Aorta (tissue), 5 donors: ENCODE measurements at places on chromosomes 6 and 20. TPM values are rescaled to one million over a fixed set of nuclear protein-coding genes. Genes with fewer than 3 reads are reported as not detected.

DNA sequence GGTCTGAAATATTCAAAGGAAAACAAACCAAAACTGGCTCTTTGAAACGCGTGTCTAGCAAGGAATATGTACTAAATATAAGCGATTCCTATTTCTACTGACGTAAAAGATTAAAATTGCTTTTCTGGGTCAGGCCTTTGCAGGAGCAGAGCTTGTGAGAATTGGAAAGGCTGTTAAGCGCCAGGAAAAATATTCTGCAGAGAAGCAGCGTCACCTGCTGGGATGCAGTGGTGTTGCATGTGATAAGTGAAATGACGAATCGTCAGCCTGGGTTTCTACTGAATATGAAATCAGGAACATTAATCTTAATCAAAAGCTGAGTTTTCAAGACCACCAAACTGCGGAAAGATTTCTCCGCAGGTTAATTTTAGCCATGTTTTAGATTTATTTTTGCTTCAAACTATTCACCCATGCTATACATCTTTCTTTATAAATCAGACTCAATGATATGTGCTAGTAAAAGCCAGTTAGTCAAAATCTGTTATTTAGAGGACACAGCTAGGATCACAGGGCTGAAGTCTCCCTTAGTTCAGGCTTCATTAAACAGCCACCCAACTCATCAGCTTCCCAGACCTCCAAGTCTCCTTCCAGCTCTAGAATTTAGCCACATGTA, 67.4 kb downstream of the ALDH8A1 start:
- no peaks in the 10 kb centered on the region for H3K27me3 ChIP-seq
- H3K36me3 ChIP-seq = no peaks in the 10 kb centered on the region

- H3K27me3 ChIP-seq = no peaks in the 10 kb centered on the region
- no peak for DNase-seq
- H3K27ac ChIP-seq = no peak overlapping the region
- H3K4me3 ChIP-seq = no peak overlapping the region
- H3K4me1 ChIP-seq = no peaks in the 10 kb centered on the region
Measured at GRCh38 chr6:84847390-84848160, 83.2 kb upstream of the TBX18 start.

Gene ARFGEF3
- total RNA-seq = 2.5 TPM

Gene F13A1
- total RNA-seq = 421 TPM

Gene RBL1
- 8.9 TPM for total RNA-seq
